ENCODE measurements at places on chromosomes 4 and X. TPM values are rescaled to one million over a fixed set of nuclear protein-coding genes. Genes with fewer than 3 reads are reported as not detected.

DUSP21 gene
- not detected for total RNA-seq

AMBN gene
- total RNA-seq, result not detected

SYNPO2 gene
- total RNA-seq, result 1.4 TPM

RPA4 gene
- total RNA-seq, result 0.41 TPM

- no peaks in the 10 kb centered on the region for H3K4me1 ChIP-seq
- no peaks in the 10 kb centered on the region for H3K36me3 ChIP-seq
- no peak overlapping the region for H3K27ac ChIP-seq
Measured at GRCh38 chrX:8403988-8404387, 60.6 kb upstream of the VCX3B start.

GRCh38 chrX:17053502-17053901 is 107.0 kb downstream of the REPS2 start:
- no peaks in the 10 kb centered on the region for H3K4me1 ChIP-seq
- no peak for DNase-seq
- H3K27ac ChIP-seq, result no peak overlapping the region

- DNase-seq, result no peak
- peaks cover 10% of the 10 kb centered on the region for H3K4me1 ChIP-seq
- H3K36me3 ChIP-seq, result no peaks in the 10 kb centered on the region
Measured at GRCh38 chr4:55446578-55446922, 50.8 kb downstream of the TMEM165 start.

DNA sequence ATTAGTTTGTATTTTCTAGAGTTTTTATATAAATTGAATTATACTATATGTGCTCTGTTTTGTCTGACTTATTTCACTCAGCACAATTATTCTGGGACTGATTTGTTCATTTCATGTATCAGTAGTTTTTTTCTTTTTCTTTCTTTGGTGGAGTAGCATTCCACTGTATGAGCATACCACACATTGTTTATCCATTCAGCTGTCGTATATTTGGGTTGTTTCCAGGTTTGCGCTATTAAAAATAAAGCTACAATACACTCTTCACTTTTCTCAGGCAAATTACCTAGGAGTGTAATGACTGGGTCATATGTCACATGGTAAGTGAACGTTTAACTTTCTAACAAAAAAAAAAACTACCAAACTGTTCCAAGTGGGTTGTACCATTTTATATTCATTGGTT is 9.6 kb upstream of the OTUD4 start:
- no peak overlapping the region for H3K4me3 ChIP-seq
- no peak overlapping the region for H3K27ac ChIP-seq
- H3K36me3 ChIP-seq, result no peaks in the 10 kb centered on the region
- H3K27me3 ChIP-seq, result no peaks in the 10 kb centered on the region

GRCh38 chr4:156290811-156291210 is 337.1 kb upstream of the CTSO start:
- H3K27me3 ChIP-seq, result no peaks in the 10 kb centered on the region
- no peak overlapping the region for H3K27ac ChIP-seq
- no peaks in the 10 kb centered on the region for H3K4me1 ChIP-seq
- DNase-seq, result no peak

Data from CD4-positive, alpha-beta memory T cell (primary cell).